ENCODE measurements at places on chromosomes 2 and 18. TPM values are rescaled to one million over a fixed set of nuclear protein-coding genes. Genes with fewer than 3 reads are reported as not detected.

DNA sequence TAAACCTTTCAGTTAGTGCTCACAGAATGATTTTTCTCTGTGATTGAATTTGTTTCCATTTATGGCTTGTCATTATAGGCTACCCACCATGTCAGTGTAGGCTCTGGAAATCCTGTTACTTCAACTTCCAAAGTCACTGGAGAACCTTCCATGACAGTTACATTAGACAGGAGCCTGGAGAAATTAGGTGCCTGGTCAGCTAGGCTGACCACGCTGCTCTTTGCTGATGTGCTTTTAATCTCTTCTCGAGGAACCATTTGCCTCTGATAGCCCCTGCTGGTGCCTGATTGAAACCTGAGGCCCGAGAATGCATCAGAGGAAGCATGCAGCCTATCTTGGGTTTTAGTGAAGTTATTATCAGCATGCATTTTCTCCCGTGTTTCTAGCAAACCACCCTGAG, 29.6 kb upstream of the TTN start:
- DNase-seq = no peak

The TSN gene
- total RNA-seq = 86.3 TPM

DNA sequence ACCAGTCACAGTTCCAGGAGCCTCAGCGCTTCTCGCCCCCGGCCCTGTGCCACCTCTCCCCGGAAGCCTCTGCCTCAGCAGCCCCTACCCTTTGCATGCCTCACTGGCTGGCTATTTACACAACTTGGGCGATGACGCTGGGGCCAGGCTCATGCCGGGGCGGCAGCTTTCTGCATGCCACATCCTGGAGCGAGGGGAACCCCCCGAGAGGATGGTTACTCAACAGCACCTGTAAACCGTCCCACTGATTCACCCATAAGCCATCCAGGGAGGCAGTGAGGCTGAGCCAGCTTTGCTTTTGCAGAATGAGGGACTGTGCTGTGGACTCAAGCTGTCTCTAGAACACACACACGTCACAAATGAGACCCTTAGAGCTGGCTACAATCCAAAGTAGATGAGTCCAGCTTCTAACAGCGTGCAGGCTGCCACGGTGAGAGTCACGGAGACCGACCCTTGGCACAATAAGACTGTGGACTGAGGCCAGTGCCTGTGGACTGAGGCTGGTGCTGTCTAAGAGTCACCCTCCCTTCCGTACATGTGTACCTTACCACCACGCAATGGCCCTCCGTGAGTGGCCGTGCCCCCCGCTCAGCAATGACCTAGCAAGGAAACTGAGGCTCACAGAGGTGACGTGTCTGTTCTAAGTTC, 45.6 kb upstream of the ODC1 start:
- no peak for DNase-seq

The DCDC2C gene
- total RNA-seq = not detected

The DOCK10 gene
- total RNA-seq = 4.6 TPM

The ROCK1 gene
- 62.0 TPM for total RNA-seq

DNA sequence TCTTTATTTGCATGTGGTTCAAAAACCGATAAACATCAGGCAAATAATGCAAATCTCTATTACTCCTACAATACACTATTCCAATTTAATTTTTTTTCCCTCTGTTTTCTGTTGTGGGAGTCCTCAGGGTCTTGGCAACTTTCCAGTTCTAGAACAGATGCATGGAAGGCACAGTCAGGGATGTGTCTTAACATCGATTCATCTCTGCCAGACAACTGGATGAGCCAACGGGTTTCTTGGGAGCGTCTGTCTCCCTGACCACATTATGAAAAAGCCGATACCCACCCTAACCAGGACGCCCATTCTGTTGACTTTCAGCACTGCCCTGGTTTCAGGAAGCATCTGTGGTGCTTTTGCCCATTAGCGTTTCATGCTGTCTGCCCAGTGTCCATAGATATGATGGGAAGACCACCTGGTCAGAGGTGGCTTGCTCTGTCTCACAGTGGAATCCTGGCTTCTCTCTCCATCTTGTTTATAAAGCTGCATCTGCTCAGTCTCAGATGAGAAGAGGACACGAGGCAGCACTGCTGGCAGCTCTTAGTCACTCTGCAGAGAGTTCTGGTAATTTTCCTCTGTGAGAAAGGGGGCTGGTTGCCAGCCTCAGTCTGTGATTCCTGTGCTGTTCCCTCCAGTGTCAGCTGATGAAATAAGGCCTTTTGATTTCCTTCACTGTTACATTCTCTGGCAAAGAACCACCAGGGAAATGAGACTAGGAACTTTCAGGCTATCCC, 57.9 kb upstream of the KCNE4 start:
- no peak for DNase-seq

The ANKRD62 gene
- not detected for total RNA-seq

GRCh38 chr2:158624071-158624667, 167.4 kb downstream of the PKP4 start:
- no peak for DNase-seq

All from progenitor cell of endocrine pancreas (in vitro differentiated cells).